Activated T-cell treated with anti-CD3 and anti-CD28 coated beads for 4 hours (primary cell): ENCODE measurements at places on chromosomes 5 and 9.
A peak's percentile ranks its signal among the peaks of the same experiment; 100 is the strongest.

DNA sequence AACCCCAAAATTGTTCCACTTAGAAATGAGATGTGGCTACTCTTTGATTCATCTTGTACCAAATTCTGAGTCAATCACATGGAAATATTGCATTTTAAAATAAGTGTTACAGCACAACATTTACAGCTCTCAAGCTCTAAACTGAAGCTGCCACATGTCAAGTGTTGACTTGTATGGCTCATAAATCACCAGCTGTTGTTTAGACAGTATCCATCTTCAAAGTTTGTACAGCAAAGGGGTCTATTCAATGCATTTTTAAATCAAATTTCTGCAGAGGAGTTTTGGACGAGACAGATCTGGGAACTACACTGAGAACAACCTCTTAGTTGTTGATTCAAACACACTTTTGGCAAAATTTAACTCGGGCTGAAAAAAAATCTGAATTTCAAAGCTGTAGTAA is 31.4 kb downstream of the CHSY3 start:
- no peak for DNase-seq

- DNase-seq = no peak
Measured at GRCh38 chr5:151328734-151329133, 18.6 kb downstream of the SLC36A2 start.

GRCh38 chr5:133267601-133268000 is 215.8 kb downstream of the HSPA4 start:
- DNase-seq = no peak

- DNase-seq = no peak
Measured at GRCh38 chr5:81782811-81783210, 31.9 kb upstream of the SSBP2 start.

DNA sequence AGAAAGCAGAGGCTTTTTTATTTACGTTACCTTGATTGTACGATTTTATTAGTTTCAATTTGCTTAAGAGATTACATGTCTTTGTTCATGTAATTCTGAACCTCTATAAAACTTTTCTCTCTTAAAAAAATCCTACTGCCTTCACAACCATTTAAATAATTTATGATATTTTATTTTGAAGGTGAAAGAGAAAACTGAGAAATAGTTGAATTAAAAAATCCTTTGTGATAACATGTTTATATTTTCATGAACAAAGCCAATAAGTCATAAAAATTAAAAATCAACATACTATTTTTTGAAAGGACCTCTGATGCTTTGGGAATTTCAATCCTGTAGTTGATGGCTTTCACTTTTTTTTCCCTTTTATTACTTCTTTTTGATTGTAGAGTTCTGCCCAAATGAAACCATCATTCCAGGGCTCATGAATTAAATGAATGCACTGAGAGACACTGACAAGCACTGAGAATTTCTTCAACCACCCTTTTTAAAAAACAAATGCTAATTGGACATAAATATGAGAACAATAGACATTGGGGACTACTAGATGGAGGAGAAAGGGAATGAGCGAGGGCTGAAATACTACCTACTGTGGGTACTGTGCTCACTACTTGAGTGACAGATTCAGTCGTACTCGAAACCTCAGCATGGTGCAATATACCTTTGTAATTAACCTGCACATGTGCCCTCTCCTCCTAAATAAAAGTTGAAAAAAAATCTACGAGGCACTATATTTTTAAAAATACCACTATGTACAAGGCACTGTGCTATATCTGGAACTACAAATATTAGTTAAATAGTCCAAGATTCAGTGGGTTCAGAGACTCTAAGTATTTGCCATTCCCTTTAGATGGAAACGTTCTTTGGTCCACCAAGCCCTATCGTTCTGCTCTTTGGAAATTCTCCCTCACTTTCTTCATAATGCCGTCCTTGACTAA is 5.9 kb downstream of the CDKN2A start:
- no peak for DNase-seq

GRCh38 chr9:5617749-5618148 is 11.2 kb upstream of the RIC1 start:
- DNase-seq = no peak

GRCh38 chr5:172806897-172807672 is 27.0 kb upstream of the ERGIC1 start:
- DNase-seq = peak; percentile 85
